Omental fat pad (tissue), 4 donors: ENCODE measurements at places on chromosomes 7 and 10. TPM values are rescaled to one million over a fixed set of nuclear protein-coding genes. Genes with fewer than 3 reads are reported as not detected.

- DNase-seq, result no peak
Measured at GRCh38 chr7:142327628-142328405, 70.0 kb upstream of the PRSS58 start.

- DNase-seq, result no peak
Measured at GRCh38 chr10:5810225-5810624, 3.0 kb downstream of the GDI2 start.

DNA sequence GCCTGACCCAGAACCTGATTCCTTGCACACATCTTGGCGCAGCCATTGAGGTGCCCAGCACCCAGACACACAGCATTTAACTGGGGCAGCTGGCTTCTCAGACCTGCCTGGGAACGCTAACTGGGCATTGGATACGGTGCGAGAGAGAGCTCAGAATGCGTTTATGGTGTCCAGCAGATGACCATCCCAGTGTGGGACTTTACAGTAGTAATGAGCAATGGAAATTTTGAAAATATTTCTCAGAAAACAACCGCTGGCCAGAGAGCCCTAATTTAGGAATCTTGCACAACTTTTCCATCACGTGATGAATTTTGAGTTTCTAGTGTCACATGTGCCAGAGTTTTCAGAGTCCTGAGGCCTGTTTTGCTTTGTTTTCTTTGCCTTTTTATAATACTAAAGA is 78.2 kb upstream of the SEC61G start:
- DNase-seq, result no peak

GRCh38 chr7:2971914-2972834 is 71.5 kb downstream of the CARD11 start:
- no peak for DNase-seq

DNA sequence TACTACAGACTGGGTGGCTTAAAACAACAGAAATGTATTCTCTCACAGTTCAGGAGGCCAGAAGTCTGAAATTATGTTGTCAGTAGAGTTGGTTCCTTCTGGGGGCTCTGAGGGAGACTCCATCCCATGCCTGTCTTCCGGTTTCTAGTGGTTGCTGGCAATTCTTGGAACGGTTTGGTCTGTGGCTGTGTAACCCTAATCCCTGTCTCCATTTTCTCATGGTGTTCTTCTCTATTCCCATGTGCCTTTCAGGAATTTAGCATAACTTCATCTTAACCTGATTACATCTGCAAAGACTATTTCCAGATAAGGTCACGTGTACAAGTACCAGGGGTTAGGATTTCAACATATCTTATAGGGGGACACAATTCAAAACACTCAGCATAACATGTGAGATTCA is 73.2 kb downstream of the FAM241B start:
- DNase-seq, result no peak

- no peak for DNase-seq
Measured at GRCh38 chr10:84108797-84109196, 30.5 kb upstream of the GHITM start.

DNA sequence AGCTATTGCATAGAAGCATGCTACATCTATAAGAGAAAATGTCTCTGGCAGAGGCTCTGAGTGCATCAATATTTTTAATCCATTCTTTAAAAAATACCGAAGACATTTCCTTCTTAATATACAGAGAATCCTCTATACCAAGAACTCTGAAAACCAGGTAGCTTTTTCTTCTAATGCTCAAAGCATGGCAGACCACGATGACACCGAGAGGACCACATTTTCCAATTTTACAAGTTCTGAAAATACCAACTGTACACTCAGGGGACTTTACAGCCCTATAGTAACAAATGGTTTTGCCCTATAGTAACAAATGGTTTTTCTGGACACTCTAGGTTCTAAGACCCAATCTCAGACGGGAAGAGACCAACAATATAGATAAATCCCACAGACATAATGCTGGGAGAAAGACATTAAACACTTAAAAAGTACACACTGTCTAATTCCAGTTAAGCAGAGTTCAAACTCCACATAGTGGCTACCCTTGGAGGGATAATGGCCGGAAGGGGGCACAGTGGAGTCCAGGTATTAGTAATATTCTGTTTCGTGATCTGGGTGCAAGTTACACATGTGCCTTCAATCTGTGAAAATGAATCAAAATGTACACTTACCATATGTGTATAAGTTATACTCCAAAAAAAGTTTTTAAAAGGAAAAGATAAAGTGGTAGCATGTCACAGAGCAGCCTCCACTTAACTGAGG is 26.2 kb downstream of the CCDC6 start:
- no peak for DNase-seq

GRCh38 chr10:47241256-47241655 is 58.7 kb upstream of the GDF10 start:
- DNase-seq, result no peak

DNA sequence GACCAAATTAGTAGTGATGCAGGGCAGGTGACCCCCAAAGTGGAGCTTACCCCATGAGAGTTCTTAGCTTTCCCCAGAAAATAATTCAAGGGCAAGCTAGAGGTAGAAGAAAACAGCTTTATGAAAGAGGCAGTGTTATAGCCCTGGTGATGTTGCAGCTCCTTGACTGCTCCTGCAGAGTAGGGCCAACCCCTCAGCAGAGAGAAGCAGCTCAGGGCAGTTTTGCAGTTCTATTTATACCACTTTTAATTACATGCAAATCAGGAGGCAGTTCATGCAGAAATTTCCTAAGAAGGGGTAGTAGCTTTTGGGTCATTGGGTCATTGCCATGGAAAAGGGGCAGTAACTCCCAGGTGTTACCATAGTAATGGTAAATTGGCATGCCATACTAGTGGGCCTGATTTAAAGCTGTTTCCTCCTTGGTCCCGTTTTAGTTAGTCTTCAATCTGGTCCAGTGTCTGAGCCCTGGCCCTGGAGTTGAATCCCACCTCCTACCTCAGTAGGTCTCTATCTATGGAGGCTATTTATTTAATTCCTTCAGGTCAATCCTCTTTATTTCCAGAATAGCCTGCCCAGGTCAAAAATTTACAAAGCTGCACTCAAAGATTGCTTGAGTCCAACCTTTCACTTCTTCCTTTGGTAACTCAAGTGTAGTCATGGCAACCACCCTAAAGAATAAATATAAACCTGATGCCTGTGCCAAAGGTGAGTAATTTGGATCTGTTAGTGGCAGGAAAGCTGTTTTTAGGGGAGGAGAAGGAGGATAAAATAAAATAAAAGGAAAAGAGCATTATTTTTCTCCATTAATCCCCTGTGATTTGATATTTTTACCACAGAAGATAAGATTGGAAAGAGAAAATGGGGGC is 29.5 kb downstream of the PLXDC2 start:
- no peak for DNase-seq

GRCh38 chr7:24706211-24707170 is 50.8 kb downstream of the GSDME start:
- no peak for DNase-seq

DNA sequence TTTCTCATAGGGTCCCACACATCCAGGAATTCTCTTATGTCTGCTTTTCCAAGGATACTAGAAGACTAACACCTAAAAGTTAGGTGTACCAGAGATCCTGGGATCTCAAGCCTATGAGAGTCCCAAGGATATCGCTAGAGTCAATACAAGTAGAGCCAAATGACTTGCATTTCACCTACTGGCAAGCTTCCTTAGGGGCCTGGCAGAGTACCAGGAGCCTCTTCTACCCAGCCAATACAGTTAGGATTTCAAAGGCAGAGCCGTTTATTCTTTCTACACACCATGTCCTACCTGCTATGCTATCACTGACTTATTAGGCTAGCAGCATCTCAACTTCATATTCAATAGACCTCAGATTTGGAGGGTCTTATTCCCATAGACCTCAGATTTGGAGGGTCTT is 53.5 kb upstream of the UNC5B start:
- DNase-seq, result no peak

GRCh38 chr10:129048513-129048912 is 418.5 kb upstream of the MGMT start:
- DNase-seq, result no peak

DNA sequence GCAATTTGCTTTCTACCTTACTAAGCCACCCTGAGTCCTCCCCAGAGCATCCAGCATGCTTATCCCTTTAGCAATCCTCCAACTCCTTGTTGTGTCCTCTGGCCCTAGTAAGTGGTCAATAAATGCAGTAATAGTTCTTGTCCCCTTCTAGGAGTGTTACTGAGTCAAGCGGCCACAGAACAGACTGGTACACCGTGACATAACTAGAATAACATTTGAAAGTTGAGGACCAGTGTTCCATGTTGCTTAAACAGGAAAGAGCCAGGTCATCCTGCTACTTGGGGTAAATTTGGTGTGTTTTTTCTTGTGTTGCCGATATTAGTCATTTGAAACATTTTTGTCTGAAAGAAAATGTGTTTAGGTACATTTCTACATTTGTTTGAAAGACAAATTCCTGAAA is 4.8 kb upstream of the CDK6 start:
- DNase-seq, result no peak

DNA sequence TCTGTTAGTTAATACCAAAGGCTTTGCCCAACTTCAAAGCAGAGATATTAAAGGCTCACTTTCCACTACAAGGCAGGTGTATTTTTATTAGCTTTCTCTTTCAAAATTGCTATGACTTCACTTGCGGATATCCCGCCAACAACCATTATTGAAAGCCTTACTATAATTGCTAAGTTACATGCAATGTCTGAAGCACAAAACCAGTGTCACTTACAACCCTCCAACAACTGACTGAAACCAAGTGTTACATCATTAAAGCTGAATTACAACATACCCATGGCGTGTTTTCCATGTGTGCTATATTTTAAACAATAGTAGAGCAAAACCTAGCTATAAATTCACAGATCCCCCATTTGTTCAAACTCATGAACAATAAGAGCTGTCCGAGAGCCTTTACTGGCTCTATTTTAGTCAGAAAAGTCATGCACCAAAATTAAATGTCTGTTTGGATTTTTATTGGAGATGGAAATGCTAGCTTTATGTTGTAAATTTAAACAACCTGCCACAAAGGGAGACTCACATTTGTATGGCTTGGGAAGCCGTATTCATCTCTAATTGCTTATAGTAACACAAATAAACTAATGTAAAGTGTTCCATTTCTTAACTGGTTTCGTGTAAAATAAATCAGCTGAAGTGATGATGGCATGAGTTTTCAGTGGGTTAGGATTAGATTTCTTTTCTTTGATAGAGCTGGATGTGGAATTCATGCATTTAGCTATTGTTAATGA is 227.1 kb downstream of the AGMO start:
- no peak for DNase-seq

DNA sequence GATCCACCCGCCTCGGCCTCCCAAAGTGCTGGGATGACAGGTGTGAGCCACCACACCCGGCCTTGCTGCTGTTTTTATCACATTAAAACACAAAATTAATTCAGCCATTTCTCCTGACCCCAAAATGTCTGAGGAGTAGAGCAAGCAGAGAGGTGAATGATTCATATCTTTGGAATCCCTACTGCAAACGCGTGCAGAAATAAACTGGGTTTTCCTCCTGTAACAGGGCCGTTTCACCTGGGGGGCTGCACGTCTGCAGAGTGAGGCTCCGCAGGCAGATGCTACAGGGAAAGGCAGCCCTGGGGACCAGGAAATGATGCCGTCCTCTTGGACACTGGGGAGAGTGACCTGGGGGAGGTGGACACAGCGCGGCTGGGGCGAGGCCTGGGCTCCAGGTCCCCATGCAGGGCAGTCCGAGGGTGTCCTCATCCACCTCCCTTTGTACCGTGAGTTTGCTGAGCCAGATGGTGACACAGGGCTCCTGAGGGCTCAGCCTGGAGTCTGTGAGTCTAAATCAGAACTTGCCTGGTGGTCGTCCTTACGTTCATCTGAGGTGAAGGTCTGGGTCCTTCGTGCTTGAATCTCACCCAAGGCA is 41.9 kb downstream of the PDGFA start:
- peak; percentile 12 for DNase-seq

- DNase-seq, result no peak
Measured at GRCh38 chr7:150801946-150802771, 1.6 kb downstream of the TMEM176A start.

- no peak for DNase-seq
Measured at GRCh38 chr7:33423646-33424020, 294.3 kb downstream of the BBS9 start.

DNA sequence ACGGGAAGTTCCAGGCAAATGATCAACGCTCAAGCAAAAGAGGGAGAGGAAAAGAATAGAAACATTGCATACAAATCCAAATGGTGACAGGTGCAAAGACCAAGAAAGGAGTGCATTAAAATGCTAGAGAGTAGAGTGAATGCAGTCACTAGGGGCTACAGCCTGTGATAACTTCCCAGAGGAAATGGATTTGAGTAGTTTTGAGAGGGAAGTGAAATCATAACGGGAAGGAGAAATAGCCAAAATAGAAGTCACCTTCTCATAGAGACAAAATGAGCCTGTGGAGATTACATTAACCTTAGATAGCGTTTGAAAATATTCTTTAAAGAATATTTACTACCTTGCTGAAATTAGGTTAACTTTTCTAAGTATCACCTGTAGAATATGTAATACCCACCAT is 26.5 kb downstream of the NUP42 start:
- DNase-seq, result no peak

DNA sequence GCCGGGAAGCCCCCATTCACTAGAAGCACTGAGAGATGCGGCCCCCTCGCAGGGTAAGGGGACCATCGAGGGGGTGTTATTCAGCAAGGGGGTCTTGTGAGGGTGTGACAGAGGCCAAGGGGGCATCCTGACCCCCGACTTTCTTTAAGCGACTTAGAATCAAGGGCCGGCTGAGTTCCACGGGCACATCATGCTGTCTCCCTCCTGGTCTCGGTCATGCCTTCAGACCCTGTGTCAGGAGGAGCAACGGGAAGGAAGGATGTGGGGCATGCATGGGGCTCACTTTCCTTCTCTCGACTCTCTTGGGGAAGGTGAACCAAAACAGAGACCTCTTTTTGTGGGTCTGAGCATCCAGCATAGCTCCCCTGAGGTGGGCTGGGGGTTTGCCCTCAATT is 2.5 kb downstream of the ACSL5 start:
- DNase-seq, result no peak

DNA sequence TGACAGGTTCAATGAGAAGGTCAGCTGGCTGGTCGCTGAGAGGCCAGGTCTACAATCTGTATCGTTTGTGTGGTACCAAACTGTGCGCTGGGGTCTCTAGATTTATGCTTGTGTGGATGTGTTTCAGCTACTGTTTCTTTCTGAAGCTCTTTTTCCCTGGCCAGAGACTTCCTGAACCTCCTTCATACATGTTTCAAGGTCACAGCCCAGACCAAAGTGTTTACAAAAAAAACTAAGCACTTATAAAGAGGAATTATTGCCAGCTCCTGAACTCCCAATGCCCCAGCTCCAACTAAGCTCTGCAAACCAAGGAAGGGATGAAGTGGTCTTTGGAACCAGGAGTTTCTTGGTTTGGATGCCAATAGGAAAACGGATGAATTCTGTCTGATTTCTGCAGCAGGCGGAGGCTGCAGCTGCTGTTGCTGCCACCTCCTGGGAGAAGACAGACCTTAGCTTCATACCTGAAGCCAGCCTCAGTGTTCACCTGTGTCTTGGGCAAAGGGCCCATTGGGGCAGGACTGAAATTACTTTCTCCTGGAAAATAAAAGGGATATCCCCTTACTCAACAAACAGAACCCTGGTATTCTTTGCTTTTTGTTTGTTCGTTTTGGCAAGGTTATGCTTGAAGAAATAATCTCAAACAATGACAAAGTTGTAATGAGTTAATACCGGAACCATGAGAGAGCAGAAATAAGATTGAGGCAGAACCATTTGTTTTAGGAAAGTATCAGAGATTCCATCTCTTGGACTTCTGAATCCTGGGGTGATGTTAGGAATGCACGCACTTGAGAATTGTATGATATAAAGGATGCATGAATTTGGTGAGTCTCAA is 24.6 kb upstream of the MKLN1 start:
- no peak for DNase-seq

The PNLIP gene
- total RNA-seq, result 1.1 TPM

The NACAD gene
- total RNA-seq, result 4.4 TPM

The PVRIG gene
- 1.1 TPM for total RNA-seq

The BTBD16 gene
- total RNA-seq, result 0.37 TPM

The GPR15LG gene
- total RNA-seq, result not detected
